ENCODE measurements at places on chromosomes 16 and 17. TPM values are rescaled to one million over a fixed set of nuclear protein-coding genes. Genes with fewer than 3 reads are reported as not detected.

MYO19 gene
- 52.3 TPM for polyA plus RNA-seq

HCRT gene
- polyA plus RNA-seq: not detected

ST6GALNAC1 gene
- polyA plus RNA-seq: not detected

OR2C1 gene
- 0.05 TPM for polyA plus RNA-seq

MT1A gene
- 0.60 TPM for polyA plus RNA-seq

BTBD17 gene
- polyA plus RNA-seq: not detected

CEP295NL gene
- polyA plus RNA-seq: 0.31 TPM

KRT12 gene
- polyA plus RNA-seq: not detected

PIP4K2B gene
- polyA plus RNA-seq: 29.3 TPM

ACSF2 gene
- polyA plus RNA-seq: 27.2 TPM

CDH16 gene
- polyA plus RNA-seq: not detected

C16orf46 gene
- 0.27 TPM for polyA plus RNA-seq

LYRM1 gene
- polyA plus RNA-seq: 19.0 TPM

CD300H gene
- not detected for polyA plus RNA-seq

ZNF267 gene
- polyA plus RNA-seq: 2.5 TPM

VPS9D1 gene
- 27.0 TPM for polyA plus RNA-seq

ARHGAP23 gene
- 43.3 TPM for polyA plus RNA-seq

MRPS23 gene
- 22.1 TPM for polyA plus RNA-seq

TNRC6A gene
- 42.3 TPM for polyA plus RNA-seq

HOXB9 gene
- polyA plus RNA-seq: 0.05 TPM

TRIM16 gene
- polyA plus RNA-seq: 22.3 TPM

TRIM37 gene
- 9.4 TPM for polyA plus RNA-seq

UBE2O gene
- 17.6 TPM for polyA plus RNA-seq

ABHD15 gene
- 4.5 TPM for polyA plus RNA-seq

KRTAP2-3 gene
- polyA plus RNA-seq: 35.2 TPM

STAC2 gene
- polyA plus RNA-seq: 0.03 TPM

ZNF646 gene
- polyA plus RNA-seq: 5.5 TPM

ACSM2A gene
- not detected for polyA plus RNA-seq

LHX1 gene
- polyA plus RNA-seq: not detected

SLFN11 gene
- 29.9 TPM for polyA plus RNA-seq

ZNF232 gene
- polyA plus RNA-seq: 3.2 TPM

WDR90 gene
- 21.7 TPM for polyA plus RNA-seq

WNK4 gene
- polyA plus RNA-seq: 15.1 TPM

PYDC1 gene
- not detected for polyA plus RNA-seq

MAPT gene
- polyA plus RNA-seq: 0.26 TPM

SSTR5 gene
- not detected for polyA plus RNA-seq

KIAA0513 gene
- 11.4 TPM for polyA plus RNA-seq

CHD9NB gene
- polyA plus RNA-seq: 1.2 TPM

MPV17L gene
- 0.03 TPM for polyA plus RNA-seq

TEX19 gene
- 0.03 TPM for polyA plus RNA-seq

VPS25 gene
- 127 TPM for polyA plus RNA-seq

SLFN13 gene
- 1.7 TPM for polyA plus RNA-seq

ZNF624 gene
- 0.55 TPM for polyA plus RNA-seq
